Muscle of back (tissue), 13 donors: ENCODE measurements at places on chromosomes 11 and 22.
A peak's percentile ranks its signal among the peaks of the same experiment; 100 is the strongest.

- DNase-seq = no peak
These were observed 39.1 kb downstream of the MTMR2 start for GRCh38 chr11:95884802-95885201.

DNA sequence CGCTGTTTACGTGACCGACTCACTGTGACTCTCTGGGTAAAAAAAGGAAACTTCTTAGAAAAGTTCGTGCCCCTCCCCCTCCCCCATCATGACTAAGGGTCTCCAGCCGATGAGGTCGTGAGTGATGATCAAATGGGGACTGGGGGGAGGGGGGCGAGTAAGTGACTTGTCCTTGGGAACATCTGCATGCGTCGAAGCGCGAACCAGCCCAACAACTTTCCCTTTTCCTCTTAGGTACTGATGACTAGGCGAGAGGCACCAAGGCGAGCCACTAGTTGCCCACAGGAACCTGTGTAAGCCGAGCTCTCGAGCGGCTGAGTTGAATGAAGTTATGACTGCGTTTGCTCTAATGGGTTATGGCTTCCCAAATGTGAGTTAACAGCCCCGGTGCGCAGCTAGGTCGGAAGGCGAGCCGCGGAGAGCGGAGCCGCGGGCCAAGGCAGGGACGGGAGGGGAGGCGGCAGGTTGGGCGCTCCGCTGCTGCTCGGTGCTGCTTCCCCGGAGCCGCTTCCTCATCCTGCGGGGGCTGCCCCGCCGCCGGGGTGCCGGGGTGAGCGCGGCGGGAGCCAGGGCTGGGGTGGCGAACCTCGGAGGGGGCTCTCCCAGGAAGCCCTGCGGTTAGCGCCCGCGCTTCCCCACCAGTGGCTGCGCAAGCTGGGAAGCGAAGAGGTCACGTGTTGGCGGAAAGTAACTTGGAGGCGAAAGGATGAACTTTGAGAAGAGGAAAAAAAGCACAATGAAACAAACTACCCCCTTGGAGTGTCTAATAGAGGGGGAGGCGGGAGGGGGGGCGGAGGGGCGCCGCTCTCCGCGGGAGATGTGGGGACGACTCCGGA is 22.1 kb upstream of the BDNF start:
- no peak for DNase-seq

DNA sequence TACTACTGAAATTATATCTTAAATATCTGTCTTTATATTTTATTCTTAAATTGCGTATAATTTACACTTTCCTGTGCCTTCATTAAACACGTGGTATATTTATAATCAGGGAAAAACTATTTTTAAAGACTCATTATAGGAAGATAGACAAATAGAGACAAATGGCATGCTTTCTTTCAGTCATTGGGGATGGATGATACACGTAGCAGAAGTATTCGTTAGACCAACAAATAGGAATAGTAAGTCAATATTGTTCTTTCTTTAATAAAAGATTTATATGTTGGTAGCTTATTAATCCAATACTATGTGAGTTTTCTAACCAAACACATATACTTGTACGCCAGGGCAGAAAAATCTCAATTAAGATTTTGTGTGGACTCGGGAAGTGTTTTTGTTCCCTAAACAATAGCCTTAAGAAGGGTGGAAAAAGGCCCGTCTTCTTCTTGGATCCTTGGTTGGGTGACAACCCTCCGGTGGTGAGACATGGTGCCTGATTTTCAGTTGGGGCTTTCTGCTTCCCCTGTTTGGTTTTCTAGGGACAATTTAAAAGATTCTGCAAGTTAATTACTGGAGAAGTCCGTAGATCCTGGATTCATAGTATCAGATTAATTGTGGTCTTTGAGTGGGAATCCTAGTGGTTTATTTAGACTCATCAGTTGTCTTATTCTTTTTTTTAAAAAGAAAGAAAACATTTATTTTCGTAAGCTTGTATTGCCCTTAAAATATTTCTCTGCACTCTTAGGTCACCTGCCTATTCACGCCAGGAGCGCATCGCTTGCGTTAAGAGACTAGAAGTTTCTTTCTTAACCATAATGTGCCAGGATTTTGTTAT is 83.5 kb upstream of the WNT7B start:
- DNase-seq = no peak

- DNase-seq = no peak
These were observed 14.0 kb downstream of the HSPA8 start for GRCh38 chr11:123047947-123048293.

DNA sequence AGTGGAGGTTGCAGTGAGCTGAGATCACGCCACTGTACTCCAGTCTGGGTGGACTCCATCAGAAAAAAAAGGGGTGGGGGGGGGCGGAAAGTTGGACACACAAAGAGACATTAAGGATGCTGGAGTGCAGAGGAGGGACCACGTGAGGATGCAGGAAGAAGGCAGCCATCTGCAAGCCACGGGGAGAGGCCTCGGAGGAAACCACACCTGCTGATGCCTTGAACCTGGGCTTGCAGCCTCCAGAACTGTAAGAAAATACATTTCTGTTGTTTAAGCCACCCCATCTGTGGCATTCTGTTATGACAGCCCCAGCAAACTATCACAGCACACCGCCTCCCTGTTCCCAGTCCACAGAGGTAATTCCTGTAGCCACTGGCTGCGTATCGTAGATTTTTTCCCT is 9.2 kb upstream of the STIP1 start:
- no peak for DNase-seq

GRCh38 chr11:70167723-70168404 is 35.2 kb upstream of the FADD start:
- no peak for DNase-seq

DNA sequence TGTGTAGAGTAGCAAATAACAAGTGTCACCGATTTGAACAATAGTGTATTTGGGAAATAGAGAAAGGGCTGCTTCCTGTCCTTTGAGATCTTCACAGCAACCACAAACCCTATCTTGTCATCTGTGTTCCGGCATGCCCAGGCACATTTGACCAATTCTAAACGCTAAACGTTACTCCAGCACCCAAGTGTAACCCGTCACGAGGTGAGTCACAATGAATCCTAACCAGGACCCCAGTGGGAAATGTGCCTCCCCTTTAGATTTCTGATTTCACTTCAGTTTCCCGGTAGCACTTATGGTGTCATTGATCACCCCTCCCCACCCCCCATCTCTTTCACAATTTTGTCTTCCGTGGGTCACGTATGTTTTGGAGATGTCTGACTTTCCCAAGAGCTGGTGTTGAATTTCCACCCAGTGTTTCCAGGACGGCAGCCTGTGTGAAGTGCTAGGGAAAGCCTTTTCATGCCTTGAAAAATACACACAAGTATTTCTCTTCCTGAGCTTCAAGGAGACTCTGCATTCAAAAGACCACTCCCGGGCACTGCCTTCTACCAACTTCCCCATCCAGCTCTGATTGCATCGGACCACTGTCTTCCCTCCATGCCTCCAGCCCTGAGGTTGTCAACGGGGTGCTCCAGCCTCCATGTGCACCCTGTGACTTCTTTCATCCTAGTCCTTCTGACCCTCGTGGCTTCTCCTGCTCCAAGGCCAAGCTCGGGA is 10.5 kb upstream of the C11orf24 start:
- DNase-seq = no peak

- DNase-seq = peak; percentile 51
These were observed 78.8 kb upstream of the RCN1 start for GRCh38 chr11:32012049-32012448.

GRCh38 chr11:47861728-47862127 is 13.6 kb upstream of the NUP160 start:
- DNase-seq = no peak

- no peak for DNase-seq
These were observed 107.2 kb downstream of the MAML2 start for GRCh38 chr11:96235751-96236150.

GRCh38 chr11:7314811-7315604 is 63.3 kb downstream of the SYT9 start:
- no peak for DNase-seq
